Heart left ventricle (tissue), 16 donors: ENCODE measurements at places on chromosomes 1 and 21. TPM values are rescaled to one million over a fixed set of nuclear protein-coding genes. Genes with fewer than 3 reads are reported as not detected.

DNA sequence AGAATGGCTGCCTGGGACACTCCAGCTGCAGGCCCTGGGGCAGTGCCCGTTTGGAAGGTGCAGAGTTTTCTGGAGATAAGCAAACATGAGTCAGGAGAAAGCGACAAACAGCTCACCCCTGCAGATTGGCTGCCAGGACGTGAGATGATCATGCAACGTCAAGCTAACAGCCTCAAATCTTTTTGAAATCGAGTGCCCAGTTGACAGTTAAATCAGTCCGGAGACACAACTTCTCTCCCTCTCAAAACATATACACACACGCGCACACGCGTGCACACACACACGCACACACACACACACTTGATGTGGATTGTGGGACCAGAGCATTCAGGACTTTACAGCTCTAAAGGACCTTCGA is 49.4 kb downstream of the TENT5C start:
- peak; percentile 44 for DNase-seq

DNA sequence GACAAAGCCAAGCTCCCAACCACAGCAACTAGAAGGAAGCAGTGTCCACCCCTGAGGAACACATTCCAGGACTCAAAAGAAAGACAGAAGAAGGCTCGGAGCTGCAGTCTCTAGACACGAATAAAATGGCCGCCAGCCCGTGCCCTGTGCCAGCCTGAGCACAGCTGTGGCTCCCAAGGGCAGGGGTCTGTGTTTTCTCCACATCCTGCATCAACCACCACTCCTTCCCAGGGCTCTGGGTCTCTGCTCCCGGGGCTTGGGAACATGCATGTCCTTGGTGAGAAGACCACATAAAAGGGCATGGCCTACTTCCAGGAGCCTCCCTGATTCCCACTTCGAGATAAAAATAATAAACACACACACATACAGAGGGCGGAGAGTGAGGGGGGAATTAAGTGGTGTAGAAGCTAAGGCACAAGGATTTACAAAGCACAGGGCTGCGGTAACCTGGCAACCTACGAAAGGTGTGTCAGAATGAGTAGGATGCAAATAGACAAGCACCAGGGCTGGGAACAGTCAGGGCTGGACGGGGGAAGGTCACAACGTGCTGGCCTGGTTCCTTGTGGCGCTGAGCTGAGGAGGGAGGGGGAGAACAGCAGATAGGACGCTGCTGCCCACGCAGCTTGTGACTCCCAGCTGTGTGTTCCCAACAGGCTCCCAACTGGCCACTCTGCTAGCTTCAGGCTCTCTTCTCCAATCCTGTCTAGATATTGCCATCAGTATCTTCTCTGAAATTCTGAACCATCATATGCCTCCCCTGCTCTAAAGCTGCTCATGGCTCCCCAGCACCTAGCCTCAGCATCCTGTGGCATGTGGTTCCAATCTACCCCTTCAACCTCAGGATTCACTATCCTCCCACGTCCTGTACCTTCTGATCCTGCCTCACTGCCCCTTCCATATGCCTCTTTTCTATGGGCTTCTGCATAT is 72.5 kb downstream of the CD34 start:
- peak; percentile 91 for DNase-seq

GRCh38 chr1:47434051-47434842 is 3.6 kb upstream of the FOXD2 start:
- DNase-seq, result peak; percentile 45

DNA sequence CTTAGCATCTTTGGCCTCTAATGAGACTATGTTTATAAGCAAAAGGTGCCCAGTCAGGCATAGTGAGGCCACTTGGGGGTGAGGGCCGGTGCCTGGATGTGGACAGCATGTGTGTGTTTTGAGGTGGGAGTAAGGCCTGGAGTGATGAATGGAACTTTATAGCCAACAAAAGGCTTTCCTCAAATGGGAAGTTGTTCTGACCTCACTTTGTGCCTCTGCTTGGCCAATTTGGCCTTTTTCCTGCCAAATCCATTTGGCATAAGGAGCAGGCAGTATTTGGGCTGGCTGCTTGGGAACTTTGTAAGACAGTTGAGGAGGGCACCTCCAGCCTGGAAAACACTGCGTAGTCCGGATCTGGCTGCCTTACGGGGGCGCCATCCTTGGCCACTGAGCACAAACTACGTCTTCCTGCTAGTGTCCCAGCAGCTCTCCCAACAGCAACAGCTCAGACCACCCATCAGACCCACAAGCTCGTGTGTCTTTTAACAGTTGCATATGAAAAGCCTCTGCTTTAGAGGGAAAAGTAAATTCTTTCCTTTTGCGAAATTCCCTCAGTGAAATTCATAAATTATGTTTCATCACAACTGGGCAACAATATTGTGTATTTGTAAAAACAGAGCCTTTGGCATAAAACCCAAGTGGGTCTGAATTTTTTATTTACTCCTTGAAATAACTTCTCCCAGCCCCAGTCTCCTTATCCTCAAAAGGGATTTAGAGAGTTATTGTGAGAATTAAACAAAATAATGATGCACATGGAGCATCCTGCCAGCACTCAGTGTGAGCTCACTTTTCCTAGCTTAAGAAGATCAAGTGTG is 322.9 kb downstream of the DISC1 start:
- DNase-seq, result peak; percentile 35

GRCh38 chr1:79122521-79122920 is 116.0 kb upstream of the ADGRL4 start:
- DNase-seq, result no peak

DNA sequence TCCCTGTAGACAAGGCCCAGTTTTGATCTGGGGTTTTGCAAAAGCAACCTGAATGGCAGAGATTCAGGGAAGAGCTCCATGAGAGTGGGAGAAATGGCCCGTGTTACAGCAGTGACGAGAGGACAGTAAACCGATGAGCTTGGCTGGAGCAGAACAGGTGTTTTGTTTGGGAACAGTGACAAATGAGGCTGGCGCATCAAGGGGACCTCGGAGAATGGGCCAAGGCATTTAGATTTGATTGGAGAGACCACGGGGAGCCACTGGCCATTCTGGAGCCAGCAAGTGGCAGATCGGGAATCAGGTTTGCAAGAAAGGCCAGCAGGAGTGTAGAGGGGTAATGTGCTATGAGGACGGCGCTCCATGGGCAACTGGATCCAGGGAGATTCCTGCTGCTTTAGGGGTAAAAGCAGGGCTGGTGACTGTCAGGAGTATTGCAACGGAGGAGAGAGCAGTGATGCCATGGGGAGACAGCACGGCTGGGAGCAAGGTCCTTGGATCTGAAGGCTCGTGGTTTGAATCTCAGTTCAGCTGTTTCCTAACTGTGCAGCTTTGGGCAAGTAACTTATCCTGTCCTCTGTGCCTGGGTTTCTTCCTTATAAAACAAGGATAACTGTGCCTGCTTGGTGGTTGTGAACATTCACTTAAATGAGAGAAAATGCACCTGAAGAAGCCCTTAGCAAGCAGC is 9.9 kb upstream of the KLHDC7A start:
- no peak for DNase-seq

FOXD2 gene
- 0.04 TPM for polyA plus RNA-seq
